ENCODE measurements at places on chromosomes 6 and 20.

- DNase-seq: no peak
These were observed 82.1 kb downstream of the TCP11 start for GRCh38 chr6:35058865-35059522.

DNA sequence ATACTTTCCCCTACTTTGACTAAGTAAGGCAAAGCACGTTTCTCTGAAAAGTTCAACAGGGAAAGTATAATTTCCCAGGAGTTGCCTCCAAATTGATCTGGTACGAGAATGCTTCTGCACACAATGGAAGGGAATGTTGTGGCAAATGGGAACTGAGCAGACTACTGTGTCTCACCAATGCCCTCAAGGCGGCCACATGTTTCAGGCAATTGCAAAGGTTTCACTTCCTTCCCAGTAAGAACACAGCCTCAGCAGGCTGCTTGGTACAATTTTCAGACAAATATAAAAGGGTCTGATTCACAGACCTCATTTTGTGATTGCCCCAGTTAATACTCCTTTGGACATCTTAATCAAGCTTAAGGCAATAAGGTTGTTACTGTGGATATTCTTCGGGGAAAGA lies 71.2 kb downstream of the KIAA0319 start:
- no peak for DNase-seq

DNA sequence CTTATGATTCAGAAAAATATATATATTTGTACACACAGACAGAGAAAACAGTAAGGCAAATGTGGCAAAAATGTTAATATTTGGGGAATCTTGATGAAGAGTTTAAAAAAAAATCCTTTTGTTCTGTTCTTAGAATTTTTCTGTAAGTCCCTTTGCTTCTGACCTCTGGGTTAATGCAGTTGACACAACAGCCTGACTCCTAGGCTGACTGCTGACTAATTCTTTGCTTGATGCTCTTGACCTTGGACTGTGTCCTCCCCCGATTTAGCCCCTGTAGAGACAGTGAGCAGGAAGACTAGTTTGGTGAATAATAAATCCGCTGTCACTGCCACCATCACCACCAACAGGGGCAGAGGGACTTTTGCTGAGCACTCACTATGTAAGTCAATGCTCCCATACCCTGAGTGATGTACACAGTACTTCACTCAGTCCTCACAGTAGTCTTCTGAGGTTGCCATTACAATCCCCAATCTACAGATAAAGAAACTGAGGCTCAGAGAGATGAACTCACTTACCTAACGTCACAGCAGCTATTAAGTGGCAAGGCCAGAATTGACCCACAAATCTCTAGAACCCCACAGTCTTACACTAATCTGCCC lies 71.7 kb downstream of the SNX5 start:
- no peak for DNase-seq

GRCh38 chr6:34816635-34817301 lies 24.9 kb downstream of the BLTP3A start:
- no peak for DNase-seq

- no peak for DNase-seq
These were observed 32.3 kb downstream of the SNX5 start for GRCh38 chr20:17936286-17936760.

GRCh38 chr6:25330796-25331685 lies 51.9 kb downstream of the CARMIL1 start:
- no peak for DNase-seq

- DNase-seq: no peak
These were observed 160.5 kb upstream of the LAMP5 start for GRCh38 chr20:9353916-9354276.

DNA sequence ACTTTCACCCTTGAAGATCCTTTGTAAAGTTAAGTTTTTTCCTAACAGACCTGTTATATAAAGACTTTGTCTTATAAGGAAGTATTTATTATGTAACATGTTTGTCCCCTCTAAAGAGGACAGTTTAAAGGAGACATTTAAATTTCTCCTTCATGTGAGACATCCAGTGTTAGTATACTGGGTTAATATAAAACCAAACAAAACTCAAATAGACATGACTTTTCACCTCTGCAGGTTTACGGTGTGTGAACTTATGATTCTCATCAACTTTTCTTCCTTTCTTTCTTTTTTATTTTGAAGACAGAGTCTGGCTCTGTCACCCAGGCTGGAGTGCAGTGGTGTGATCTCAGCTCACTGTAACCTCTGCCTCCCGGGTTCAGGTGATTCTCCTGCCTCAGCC lies 17.4 kb upstream of the MPC1 start:
- DNase-seq: no peak

DNA sequence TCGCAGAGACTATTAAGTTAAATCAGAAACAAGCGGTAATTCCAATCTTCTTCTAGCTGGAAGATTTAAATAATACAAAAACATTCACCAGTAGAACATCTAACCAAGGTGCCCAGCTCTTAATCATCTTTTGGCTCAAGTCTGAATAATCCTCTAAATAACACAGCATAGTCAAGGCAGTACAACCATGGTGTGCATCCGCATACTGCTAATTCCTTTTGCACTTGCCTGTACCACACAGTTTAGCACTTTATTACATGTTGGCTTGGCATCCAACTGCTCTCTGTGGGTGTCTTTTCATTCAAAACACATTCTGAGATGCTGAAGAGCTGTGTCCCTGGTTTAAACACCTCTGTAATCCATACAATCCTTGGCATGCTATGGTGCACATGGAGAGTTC lies 42.3 kb downstream of the VGLL2 start:
- no peak for DNase-seq

DNA sequence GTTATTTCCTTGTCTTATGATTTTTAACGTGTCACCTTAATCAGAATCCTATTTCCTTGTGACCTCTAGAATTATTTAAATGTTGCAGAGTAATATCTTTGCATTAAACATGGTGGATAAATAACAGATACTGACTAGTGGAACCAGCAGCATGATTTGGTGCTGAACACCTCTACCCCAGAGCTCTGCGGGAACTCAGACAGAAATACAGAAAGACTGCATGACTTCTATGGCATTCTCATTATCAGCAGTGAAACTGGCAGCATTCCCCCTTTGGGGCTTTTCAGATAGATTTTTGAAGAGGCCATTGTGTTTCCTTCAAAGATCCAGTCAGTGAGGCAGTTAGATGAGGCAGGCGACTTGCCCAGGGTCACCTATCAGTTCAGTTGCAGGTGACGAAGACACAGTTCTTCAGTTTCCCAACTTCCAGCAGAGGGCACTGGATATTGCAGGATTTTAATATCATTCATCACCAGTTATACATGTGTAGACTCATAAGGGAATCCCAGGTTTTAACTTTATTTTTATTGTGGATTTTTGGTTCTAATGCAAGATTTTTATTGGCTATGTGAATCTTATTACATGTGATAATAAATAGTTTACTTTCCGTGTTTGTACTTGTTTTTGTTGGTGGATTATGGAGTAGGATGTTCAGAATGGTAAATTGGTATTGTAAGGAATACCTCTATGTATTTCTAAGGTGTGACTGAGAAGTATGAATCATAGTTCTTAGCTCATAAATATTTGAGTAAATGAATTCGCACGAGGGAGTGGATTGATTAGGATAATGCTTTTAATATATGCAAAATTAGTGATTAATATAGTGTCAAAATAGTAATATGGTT lies 81.3 kb downstream of the AFDN start:
- DNase-seq: no peak

DNA sequence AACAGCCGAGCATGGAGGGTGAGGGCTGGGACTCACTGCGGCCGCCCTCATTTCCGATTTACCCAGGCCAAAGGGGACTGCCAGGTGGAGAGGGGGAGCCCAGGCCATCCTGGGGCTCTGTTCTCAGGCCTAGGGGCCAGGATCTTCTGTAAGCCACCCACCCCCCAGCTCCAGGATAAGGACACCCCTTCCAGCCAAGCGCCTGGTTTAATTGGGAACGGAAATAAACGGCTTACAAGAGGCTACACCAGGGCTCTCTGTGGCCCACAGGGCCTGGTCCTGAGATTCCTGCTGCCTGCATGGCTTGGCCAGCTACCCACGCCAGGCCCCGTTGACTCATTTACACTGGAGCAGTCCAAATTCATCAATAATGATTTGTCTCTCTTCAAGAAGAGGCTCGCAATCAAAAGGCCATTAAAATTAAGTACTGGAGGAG lies 68.1 kb upstream of the TOP1 start:
- no peak for DNase-seq

DNA sequence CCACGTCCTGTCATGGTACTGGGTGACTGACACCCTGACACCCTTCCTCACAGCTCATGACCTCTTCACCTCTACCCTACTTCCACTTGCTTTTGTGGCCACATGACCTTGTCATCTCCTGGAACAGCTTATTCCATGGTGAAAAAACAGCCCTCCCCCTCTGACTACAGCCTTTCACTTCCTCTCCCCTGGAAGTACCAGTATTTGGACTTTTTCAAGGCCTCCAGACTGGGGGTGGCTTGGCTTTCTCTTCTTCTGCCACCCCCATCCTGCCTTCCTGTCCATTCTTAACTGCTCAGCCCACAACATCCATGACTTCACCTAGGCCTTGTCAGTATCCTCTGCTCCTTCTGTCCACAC lies 168.4 kb downstream of the CARMIL1 start:
- DNase-seq: no peak

DNA sequence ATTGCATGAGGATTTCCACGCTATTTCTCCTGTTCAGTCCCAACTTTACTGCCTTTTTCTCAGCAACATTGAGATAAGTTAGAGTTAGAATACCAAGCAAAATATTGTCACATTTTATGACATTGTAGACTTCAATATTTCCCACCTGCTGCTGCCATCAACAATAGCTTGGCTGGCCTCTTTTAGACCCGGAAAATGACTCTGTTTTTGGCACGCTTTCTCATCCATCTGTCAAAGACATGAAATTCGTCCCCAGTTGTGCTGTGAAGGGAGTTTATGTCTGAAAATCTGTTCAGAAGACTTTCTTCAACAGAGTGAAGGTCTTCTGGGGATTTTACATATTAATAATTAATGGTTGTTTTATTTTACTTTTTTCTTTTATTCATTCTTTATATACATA lies 857.3 kb downstream of the FRK start:
- DNase-seq: no peak

GRCh38 chr20:42494290-42494689 lies 695.4 kb downstream of the PTPRT start:
- no peak for DNase-seq

DNA sequence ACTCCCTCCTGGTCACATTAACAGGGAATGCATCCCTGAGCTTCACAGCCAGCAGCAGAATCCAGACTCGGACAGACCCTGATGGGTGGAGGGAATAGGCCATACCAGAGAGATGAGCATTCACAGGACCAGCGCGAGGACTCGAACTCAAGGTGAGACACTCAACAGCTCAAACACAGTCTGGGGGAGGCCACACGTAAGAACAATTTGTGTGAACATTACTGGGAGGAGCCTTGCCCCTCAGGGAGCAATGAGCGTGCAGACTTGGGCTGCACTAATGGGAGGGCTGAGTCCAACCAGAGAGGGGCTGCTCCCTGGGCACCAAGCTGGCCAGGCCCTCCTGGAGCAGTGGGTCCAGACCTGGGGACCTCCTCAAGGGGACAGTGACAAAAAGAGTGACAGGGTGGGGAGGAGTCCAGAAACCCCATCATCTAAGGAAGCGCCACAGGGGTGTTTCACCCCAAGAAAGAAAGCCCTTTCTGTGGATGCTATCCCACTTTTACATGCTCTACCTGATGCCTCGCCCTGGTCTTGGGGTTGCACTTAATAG lies 118.4 kb downstream of the MRPL14 start:
- no peak for DNase-seq

DNA sequence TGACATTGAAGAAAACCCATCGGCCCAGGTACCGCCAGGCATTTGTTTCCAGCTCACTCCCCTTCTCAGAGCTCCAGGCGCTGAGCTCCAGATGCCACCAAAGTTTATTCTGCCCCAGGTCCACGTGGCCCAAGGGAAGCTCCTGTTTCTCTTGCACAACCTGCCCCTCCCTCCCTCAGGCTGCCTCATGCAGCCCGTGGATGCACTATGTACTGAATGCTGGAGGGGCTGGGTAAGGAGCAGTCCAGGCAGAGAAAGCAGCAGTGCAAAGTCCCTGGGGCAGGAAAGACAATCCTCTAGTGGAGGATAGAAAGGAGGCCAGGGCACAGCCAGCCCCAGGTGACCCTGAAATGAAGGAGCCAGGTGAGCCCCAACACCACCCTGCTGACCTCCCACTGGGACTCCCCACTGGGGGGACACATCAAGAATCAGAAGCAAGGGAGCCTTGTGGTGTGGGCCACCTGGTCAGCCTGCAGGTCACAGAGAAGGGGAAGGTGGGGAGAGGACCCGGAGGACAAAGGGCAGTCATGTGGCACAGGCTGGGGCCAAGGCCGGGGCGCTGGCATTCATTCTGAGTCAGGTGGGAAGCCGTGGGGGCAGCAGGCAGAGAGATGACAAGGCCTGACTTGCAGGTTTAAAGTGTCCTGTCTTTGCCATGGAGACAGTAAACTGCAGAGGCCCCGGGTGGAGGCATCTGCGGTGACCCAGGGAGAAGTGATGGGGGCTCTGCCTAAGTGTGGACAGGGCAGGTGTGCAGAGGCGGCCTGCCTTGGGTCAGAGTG lies 230.1 kb downstream of the PREX1 start:
- no peak for DNase-seq

- no peak for DNase-seq
These were observed 9.8 kb upstream of the BHLHE23 start for GRCh38 chr20:63016514-63017075.

DNA sequence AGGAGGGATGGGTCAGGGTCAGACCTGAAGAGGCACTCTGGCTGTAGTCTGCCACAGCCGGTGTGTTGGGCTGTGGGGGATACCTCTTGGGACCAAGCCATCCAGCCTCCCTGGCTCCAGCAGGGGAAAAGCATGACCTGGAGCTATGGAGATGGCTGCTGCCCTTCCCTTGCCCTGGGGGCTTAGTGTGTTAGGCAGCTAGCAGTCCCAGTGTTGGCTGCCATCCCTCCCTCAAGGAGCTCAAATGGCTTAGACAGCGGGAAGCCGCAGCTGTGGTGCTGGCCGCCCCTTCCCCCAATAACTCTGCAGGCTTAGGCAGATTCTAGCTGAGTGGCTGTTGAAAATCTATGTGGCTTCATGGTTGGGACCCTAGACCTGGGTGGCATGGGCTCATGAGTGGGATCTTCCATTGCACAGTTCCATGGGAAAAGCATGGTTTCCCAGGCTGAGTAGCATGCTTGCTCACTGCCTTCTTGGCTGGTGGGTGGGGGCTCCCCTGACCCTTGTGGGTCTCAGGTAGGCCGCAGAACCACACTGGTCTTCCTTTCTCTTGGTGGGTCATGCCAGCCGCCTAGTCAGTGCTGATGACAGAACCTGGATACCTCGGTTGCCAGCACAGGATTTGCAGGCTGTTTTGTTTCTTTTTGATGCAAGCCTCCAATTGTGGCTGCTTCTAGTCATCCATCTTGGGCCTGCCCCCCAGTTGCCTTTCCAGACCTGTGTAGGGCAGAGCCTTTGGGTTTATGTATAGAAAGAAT lies 69.0 kb upstream of the AHI1 start:
- no peak for DNase-seq

GRCh38 chr20:38895098-38895949 lies 30.9 kb upstream of the FAM83D start:
- DNase-seq: no peak

DNA sequence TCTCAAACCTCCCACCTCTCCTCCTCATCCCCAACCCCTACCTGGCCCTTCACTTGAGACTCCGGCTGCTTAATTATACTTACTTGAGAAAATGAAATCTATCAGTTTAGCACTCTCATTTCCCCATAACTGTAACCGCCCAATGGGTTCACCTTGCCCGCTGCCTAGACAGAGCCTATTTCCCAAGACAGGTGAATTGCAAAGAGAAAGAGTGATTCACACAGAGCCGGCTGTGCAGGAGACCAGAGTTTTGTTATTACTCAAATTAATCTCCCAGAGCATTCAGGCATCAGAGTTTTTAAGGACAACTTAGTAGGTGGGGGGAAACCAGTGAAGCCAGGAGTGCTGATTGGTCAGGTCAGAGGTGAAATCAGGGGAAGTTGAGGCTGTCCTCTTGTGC lies 301.4 kb upstream of the CDYL start:
- no peak for DNase-seq

All from stimulated activated CD4-positive, alpha-beta T cell treated with anti-CD3 and anti-CD28 coated beads, Interleukin-4, amount 100 ng/mL, for 24 hours (primary cell).